ENCODE measurements at places on chromosomes 4 and X.

DNA sequence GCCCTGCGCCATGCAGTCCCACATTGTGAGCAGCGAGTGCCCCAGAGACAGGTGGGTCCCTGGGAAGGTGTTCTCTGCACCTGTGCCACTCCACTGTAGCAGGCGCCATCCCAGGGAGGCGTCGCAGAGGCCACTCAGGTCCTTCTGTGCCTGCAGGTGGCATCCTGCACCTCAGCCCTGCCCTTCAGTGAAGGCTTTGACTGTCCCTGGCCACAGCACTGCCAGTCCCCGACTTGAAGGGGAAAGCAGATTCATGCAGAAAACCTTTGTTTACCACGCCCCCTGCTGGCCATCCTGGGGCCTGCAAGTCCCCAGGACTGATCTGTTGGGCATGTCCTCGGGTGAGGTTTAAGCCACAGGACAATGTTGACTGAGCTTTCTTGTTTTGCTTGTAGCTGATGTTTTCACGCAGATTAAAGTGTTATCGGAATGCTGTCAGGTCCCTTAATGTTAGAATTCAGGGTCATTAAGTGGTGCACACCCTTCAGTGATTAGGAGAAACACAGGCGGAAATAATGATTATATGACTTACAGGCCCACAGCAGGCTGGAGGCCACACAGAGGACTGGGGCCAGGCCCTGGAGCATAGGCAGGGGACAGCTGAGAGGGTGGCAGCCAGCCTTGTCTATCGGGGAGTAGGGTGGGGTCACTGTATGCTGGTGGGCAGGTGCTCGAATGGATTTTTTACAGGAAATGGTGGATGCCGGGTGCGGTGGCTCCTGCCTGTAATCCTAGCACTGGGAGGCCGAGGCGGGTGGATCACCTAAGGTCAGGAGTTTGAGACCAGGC is 5.0 kb downstream of the TACC3 start:
- peak; percentile 88 for DNase-seq

GRCh38 chrX:93594780-93595179 is 78.6 kb downstream of the NAP1L3 start:
- no peak for DNase-seq

- no peak for DNase-seq
Measured at GRCh38 chr4:7701866-7702649, 237.6 kb downstream of the AFAP1 start.

DNA sequence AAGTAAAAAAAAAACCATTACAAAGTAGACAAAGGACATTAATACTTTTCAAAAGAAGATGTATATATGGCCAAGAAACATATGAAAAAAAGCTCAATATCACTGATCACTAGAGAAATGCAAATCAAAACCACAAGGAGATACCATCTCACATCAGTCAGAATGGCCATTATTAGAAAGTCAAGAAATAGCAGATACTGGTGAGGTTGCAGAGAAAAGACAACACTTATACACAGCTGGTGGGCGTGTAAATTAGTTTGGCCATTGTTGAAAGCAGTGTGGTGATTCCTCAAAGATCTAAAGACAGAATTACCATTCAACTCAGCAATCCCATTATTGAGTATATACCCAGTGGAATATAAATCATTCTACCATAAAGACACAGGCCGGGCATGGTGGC is 39.3 kb downstream of the TASL start:
- no peak for DNase-seq

DNA sequence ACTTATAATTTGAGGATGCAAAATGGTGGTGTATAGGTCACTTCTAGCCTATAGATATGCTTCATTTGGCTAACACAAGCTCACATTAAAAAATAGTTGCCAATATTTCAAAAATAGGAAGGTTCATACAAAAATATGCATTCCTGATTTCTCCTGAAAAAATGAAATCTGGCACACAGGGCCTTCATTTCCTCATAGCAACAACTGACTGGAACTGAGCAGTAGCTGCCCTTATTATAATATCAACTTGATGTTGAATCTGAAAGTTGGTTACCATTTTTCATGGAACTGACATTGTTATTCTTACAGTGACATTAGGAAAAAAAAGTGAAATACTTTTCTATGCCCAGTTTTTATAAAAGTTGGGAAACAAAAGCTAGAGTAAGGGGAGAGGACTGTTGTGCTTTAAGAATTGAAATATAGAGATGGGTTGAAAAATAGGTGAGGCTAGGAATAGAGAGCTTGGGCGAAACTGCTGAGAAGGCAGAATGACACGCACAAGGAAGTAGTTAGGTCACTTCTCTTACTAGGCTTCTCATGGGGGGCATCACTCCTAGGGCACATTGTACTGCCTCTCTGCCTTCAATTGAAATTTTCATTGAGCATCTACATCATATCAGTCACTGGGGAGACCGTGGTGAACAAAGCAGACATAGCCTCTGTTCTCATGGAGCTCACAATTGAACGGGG is 43.1 kb upstream of the C1GALT1C1 start:
- no peak for DNase-seq

DNA sequence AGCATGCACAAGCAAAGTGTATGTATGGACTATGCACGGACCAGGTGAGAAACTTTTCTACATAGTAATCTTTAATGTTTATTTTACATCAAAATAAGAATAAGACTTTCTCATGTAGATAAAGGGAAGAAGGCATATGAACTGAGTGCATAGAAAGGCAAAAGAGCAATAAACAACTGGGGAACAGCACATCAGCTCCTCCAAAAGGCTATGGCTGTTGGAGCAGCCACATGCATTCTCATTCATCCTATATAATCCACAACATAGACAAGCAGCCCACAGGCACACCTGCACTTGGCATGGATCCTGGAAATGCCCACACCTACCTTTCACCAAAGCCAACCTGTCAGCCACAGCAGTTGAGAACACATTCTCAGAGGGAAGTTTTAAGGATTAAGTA is 586.9 kb upstream of the INTU start:
- DNase-seq: no peak

DNA sequence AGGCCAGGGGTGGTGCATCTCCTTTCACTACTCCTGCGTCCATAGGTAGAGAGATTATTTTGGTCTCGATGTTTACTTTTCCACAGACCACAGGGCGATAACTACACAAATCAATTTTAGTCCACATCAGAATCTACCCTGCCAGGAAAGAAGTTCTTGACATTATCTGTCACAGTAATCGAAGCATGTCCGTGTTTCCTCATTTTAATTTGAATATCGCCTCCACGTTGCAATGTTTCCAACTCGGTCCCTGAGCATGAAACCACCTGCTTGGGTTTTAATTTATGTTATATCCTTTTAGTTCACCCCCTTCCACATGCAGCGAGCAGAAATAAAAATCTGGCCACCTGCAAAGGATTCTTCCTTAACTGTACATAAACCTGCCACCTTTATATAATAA is 100.1 kb upstream of the ATXN3L start:
- no peak for DNase-seq

DNA sequence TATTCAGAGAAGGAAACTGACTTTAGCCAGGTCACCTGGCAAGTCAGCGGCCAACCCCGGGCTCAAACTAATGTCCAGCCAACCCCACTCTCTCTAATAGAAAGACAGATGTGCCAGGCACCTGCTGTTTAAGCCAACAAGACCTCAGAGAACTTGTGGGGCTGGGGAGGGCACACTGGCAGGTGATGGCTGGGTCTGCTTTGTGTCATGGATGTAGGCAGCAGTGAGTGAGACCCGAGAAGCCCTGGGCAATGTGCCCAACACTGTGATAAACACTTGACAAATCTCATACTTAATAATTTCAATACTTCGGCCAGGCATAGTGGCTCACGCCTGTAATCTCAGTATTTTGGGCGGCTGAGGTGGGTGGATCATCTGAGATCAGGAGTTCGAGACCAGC is 9.0 kb upstream of the CD99L2 start:
- DNase-seq: no peak

GRCh38 chr4:8891646-8892555 is 20.3 kb upstream of the HMX1 start:
- DNase-seq: no peak

- no peak for DNase-seq
Measured at GRCh38 chr4:48189731-48190130, 55.7 kb upstream of the TXK start.

GRCh38 chr4:184500748-184501589 is 26.6 kb upstream of the IRF2 start:
- no peak for DNase-seq

DNA sequence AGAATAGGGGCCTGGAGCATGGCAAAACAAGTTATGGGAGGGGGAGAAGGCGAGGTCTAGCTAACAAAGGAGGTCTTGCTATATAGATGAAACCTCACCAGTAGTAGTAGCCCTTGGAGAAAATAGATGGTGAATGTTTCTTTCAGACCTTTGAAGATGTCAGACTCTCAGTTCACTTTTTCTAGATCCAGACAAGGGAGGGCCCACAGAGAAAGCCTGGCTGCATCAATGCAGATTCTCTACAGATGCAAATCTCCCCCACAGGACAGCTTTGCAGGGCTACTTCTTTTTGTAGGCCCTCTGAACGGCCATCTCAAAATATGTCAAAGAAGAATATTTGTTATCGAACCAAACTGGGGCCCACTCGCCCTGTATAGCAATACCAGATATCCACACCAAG is 159.7 kb downstream of the ANK2 start:
- no peak for DNase-seq

- DNase-seq: no peak
Measured at GRCh38 chrX:23637187-23637586, 30.1 kb upstream of the PRDX4 start.

DNA sequence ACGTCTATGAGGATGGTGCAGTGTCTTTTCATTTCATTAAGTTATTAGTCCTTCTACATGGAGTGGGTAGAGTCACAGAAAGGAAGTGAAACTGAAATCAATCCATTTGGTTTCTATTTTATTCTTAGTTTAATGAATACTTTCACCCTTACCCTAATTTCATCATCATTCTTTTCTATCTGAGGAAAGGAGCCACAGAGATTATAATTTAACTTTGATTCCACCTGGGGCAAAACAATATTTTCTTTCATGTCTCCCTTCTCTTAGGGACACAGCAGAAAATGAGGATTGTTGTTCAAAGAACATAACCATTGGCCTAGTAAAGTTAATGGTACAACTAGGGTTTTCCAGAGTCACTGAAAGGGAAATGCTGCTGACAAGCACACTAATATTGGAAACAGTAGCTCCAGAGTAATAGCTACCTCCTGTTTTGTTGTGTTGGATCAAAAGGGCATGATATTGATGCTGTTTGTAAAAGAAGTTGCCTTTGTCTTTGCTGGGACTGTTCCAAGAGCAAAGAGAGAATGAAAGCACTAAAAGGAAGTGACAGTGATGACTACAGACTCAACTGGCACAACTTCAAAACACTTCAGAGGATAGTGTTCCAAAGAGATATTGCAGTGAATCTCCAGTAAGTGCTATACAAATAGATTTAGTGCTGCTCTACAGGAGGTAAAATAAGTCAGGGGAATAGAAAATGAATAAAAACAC is 247.1 kb upstream of the PITX2 start:
- DNase-seq: no peak

DNA sequence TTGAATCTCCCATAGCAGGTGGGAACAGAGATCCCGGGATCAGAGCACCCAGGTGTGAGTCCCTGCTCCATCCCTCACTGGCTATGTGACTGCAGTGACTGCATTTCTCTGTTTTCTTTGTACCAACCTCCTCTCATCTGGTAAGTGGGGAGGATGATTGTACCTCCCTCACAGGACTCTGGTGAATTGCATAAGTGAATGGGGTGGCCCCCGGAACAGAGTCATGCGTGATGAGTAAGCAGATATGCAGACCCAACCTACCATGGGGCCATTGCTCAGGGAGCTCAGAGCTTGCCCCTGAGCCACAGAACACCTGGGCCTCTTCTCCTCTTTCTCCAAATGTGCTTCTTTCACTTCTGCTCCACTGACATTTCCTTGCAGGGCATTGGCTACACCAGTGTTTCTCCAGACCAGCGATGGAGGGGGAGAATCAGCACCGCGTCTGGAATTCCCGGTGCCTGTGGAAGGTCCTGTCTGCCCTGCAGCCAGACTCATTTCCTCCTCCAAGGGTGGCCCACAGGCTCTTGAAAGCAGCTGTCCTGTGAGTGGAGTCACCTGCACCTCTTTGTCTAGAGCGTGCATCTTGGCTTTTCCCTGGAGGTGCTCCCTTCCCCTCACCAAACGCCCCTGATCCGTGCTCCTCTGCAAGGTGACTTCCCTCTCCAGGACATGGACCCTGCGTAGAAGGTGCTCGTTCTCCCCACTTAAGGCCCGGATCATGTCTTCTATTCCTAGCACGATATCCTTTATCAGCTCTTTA is 30.0 kb downstream of the C4orf50 start:
- DNase-seq: peak; percentile 2

GRCh38 chr4:71201057-71201456 is 137.8 kb upstream of the SLC4A4 start:
- no peak for DNase-seq

GRCh38 chr4:83054928-83055327 is 19.9 kb downstream of the COPS4 start:
- DNase-seq: no peak

GRCh38 chr4:131764730-131765129 is 1384.4 kb upstream of the PCDH10 start:
- DNase-seq: peak; percentile 11

DNA sequence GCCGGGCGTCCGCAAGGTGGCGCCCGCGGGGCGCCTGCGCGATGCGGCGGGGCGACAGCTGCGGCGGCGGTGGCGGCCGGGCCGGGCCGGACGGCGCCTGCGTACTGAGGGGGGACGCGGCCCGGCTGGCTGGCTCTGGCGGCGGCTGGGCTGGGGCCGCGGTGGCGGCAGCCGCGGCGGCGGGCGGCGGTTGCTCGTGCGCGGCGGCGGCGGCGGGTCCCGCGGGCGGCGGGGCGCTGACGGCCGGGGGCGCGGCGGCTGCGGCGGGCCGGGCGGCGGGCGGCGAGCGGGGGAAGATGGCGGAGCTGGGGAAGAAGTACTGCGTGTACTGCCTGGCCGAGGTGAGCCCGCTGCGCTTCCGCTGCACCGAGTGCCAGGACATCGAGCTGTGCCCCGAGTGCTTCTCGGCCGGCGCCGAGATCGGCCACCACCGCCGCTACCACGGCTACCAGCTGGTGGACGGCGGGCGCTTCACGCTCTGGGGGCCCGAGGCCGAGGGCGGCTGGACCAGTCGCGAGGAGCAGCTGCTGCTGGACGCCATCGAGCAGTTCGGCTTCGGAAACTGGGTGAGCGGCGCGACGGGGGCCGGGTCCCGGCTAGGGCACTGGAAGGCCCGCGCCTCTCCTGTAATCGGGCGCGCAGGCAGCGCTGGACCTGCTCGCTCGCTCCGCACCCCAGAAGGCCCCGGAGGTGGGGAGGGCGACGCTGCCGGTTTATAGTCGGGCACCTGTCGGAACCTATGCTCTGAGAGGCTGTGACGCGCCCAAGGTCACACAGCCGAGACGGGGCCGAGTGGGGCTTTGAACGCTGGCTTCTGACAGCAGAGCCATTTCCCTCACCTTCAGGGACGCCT is at the start of gene TADA2B:
Gene TADA2B, plus strand, starts transcription at position 89 of the 853 bp plus-strand sequence. Its CDS starts 208 bp downstream, at position 297.
- peak; percentile 62 for DNase-seq
